ENCODE measurements at places on chromosomes 7 and 10.

DNA sequence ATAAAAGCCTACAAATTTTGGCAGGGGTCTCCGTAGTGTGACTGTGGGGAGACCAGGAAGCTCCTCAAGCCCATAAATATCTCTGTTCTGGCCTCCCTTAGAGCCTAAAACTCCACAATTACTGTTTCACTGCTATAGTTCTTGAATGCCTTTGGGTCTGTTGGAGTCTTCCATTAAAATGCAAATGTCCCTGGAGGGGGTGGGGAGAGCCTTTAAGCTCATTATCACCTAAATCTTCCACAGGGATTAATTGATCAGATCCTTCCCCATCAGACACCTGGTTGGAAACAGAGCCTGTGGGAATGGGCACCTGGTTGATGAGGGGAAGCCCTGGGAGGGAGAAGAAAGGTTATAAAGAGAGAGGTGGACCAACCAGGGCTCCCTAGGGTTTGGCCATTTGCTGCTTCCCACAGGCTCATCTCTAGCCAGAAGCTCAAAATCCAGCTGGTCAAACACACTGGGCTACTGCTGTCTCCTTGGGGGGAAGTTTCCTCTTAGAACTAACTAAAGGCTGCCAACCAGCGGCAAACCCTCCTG lies 718.2 kb downstream of the LRMDA start:
- no peak for DNase-seq

GRCh38 chr7:51430480-51431086 lies 114.0 kb upstream of the COBL start:
- peak; percentile 46 for DNase-seq

- peak; percentile 15 for DNase-seq
Observed at GRCh38 chr7:4951903-4952636, 6.9 kb downstream of the MMD2 start.

- DNase-seq: peak; percentile 51
Observed at GRCh38 chr10:30840395-30841050, 191.1 kb downstream of the ZNF438 start.

DNA sequence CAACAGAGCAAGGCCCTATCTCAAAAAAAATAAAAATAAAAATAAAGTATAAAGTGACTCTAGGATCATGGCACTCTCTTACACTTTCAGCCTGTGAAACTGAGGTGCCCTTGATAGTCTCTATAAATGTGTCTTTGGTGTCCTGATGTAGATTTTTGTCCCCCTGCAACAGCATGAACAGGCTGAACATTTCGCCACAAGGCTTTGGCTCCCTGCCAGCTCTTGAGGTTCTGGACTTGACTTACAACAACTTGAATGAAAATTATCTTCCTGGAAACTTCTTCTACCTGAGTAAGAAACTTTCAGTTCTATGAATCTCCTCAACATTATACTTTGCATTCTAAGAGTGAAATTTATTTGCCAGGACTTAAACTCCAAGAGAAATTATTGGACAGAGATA lies 48.1 kb upstream of the BMS1 start:
- DNase-seq: no peak

- DNase-seq: no peak
Observed at GRCh38 chr10:11317936-11318670, 293.3 kb downstream of the USP6NL start.

- DNase-seq: no peak
Observed at GRCh38 chr10:98642281-98642680, 195.5 kb upstream of the HPS1 start.

GRCh38 chr7:150811-151221 lies 41.6 kb upstream of the FAM20C start:
- no peak for DNase-seq

DNA sequence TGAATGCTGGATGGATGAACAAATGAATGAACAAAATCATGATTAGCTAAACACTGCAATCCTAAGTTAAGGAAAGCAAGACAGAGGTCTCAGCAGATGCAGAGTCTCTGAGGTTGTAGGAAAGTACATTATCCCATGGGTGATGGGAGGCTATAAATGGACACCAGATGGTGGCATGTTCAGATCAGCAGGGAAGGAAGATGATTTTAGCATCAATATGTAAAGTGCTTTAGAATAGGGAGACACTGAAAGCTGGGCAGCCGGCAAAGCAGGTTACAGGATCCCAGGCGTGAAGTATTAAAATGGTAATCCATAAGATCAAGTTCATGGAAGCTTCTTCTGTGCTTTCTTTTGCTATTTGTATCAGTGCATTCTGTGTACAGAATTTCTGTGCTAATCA lies 7.9 kb upstream of the RAPGEF5 start:
- no peak for DNase-seq

GRCh38 chr10:101062232-101063049 lies 652 bp downstream of the KAZALD1 start:
- no peak for DNase-seq

DNA sequence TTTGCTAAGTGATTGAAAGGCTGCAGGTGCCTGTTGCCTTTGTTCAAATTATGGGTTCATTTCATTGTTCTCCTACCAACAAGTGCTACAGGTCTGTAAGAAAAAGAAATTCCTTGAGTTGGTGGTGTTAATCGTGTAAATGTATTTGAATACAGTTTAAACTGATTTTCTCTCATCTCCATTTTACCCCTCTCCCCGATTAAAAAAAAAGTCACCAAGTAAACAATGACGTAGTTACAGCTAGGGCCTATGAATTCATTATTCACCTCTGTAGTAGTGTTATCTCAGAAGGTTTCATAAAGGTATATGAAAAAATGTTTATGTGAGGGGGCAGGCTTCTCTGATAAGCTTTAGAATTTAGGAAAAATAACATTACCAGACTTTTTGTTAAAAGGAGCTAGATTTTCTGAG lies 1.1 kb downstream of the REEP3 start:
- no peak for DNase-seq

DNA sequence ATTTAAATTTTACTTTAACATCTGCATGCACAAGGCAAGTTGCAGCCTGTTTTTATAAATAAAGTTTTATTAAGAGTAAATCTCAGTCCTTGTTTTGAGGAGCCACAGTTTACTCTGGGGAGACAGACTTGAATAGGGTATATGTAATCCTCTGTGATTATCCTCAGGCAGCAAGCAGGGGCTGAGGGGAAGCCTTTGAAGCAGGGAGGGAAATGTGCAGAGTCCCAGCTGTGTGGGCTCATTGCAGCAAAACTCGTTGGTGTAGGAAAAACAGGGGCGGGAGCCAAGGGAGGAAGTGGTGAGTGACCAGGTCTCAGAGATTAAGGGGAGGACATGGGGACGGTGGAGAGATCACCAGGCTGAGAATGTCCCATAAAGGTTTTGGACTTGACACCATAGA lies 34.3 kb upstream of the SMC3 start:
- DNase-seq: no peak

DNA sequence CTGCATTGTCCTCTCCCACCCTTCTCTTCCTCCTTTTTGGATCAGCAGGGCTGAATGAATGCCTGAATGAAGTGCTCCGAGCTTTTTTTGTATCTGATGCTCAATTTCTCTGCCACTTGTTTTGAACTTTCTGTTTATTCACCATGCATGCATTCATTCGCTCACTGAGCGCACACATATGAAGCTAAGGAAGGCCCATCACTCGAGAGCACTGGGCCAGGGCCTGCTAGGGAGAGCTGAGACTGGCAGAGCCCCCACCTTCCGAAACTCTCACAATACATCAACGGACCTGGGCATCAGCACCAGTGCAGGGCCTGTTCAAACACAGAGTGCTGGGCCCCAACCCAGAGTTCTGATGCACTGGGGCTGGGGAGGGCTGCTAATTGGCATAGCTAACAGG lies 45.7 kb downstream of the RPS24 start:
- no peak for DNase-seq

- no peak for DNase-seq
Observed at GRCh38 chr7:141201145-141201885, 127.5 kb downstream of the TMEM178B start.

DNA sequence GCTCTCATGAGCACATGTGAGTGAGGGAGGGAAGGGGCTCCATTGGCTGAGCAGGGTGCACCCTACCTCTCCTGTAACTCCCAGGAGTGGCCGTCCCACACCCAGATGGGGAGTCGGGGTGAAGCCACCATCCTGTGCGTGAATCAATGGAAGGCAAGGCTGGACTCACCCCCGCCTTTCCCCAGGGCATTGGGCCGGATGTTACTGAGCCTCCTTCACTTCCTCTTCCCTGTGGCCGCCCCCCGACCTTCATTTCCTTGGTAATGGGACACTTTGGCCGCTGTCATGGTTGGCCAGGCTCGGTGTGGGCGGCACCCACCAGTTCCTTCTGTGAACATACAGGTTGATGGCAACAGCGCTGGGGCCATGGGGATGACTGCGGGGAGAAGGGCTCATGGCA lies 209.0 kb downstream of the MGMT start:
- DNase-seq: no peak

DNA sequence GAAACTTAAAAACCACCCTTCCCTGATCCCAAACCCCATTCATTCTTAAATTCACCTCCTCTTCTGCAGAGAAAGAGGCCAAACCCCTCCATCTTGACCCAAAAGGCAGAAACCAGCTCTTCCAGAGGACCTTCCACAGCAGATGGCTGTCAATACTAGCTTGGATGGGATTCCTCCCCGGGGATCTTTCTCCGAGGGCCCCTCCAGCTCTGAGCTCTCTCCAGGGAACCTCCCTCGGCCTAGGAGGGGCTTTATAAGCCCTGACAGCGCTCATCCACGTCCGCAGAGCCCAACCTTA lies 5.4 kb downstream of the TNRC18 start:
- DNase-seq: no peak
